Karpas-422 (cell line): ENCODE measurements at places on chromosomes 3 and 15. TPM values are rescaled to one million over a fixed set of nuclear protein-coding genes. Genes with fewer than 3 reads are reported as not detected.
A peak's percentile ranks its signal among the peaks of the same experiment; 100 is the strongest.

The LRRC3B gene
- total RNA-seq: not detected in 2 replicates

The RNF13 gene
- 58.4 and 161 TPM in 2 replicates for total RNA-seq

The CPLX3 gene
- total RNA-seq: 5.2 and 7.3 TPM in 2 replicates

The TFG gene
- 29.4 and 65.3 TPM in 2 replicates for total RNA-seq

The RETNLB gene
- total RNA-seq: not detected in 2 replicates

The HCN4 gene
- total RNA-seq: not detected in 2 replicates

DNA sequence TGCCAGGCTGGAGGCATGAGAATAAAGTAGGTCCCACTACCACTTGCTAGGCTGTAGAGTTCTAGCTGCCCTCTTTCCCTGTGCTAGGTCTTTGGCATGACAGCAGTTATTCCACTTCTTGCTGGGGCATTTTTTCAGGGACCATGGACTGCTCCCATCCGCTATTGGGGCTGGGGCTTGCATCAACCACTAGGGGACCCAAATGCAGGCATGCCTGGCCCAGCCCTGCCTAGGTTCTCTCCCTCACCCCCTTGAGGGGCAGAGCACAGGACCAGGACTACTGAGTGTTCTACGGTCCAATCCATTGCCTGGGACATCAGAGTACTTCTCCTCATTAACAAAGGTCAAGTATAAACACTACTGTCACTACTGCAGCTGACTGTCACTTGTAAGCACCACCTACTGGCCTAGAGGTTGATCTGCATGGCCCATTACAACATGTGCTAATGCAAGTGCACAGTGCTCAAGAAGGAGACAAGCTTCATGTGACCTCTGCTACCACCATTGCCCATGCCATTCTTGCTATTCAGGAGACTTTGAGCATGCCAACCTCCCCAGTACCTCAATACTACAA lies 270.5 kb downstream of the MBNL1 start:
- H3K27me3 ChIP-seq: no peaks in the 10 kb centered on the region
- H3K4me3 ChIP-seq: no peak overlapping the region
- H3K36me3 ChIP-seq: no peaks in the 10 kb centered on the region
- H3K27ac ChIP-seq: no peak overlapping the region
- no peaks in the 10 kb centered on the region for H3K4me1 ChIP-seq

DNA sequence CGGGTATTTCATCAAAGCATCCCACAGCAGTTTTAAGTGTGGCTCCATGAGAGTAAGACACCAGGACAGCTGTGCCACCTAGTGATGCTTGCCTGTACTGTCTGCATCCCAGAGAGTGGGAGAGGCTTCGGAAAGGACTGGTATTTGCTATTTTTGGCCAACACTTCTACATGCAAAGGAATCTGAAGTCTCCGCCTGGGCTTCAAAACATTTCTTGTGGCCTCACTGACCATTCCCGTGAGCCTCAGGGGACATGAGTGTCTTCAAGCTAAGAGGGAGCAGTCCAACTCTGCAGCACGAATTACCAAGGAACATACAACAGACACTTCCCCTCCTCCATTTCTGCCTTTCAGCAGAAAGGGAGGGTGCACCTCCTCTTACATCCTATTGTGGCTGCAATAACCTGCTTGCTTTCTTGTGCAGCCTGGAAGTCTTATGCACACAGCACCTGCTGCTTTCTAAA lies 177.5 kb downstream of the RORA start:
- no peaks in the 10 kb centered on the region for H3K27me3 ChIP-seq
- H3K36me3 ChIP-seq: no peaks in the 10 kb centered on the region
- no peak overlapping the region for H3K4me3 ChIP-seq
- no peak overlapping the region for H3K27ac ChIP-seq

GRCh38 chr15:83762367-83762766 lies 108.4 kb downstream of the ADAMTSL3 start:
- H3K27me3 ChIP-seq: no peaks in the 10 kb centered on the region
- DNase-seq: peak; percentile 51
- no peaks in the 10 kb centered on the region for H3K4me1 ChIP-seq
- H3K4me3 ChIP-seq: no peak overlapping the region
- no peak overlapping the region for H3K27ac ChIP-seq
- no peaks in the 10 kb centered on the region for H3K36me3 ChIP-seq

DNA sequence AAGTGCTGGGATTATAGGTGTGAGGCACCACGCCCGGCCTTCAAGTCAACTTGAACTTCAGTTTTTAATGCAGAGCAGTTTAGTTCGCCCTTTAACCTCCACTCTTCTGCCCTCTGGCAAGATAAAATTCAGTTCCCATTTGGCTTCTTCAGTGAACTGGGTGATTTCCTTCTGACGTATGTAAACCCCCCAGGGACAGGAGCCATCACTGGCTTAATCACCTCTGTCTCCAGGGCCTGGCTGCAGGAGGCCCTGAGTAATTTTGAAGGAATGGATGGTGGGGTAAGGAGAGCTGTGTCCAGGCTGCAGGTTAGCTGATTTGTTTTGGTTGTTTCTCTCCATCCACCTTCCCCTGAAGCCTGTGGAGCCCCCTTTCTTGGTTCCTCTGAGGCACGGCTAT lies 11.9 kb downstream of the MCM2 start:
- no peak overlapping the region for H3K4me3 ChIP-seq
- peaks cover 75% of the 10 kb centered on the region for H3K36me3 ChIP-seq
- no peaks in the 10 kb centered on the region for H3K4me1 ChIP-seq
- H3K27ac ChIP-seq: no peak overlapping the region
- no peak for DNase-seq

DNA sequence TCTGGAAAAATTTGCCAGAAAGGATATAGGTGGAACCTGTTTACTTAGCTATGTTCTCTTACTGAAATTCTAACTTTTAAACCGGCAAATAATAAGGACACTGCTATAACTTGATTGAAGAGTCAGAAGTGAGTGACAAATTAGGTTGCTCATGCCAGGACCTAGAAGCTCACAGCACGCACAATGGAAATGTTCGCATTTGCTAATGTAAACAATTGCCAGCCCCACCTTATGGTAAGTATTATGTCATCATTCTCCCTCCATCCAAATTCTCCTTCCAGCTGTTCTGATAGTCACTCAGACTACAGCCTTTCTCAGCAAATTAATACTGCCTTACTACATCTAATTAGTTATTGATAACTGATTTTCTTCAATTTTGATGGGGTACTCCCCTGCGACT lies 4.8 kb upstream of the STXBP5L start:
- H3K27ac ChIP-seq: no peak overlapping the region
- DNase-seq: no peak
- H3K4me3 ChIP-seq: no peak overlapping the region
- H3K4me1 ChIP-seq: no peaks in the 10 kb centered on the region
- H3K27me3 ChIP-seq: no peaks in the 10 kb centered on the region
